ENCODE measurements at places on chromosomes 1 and 21.

DNA sequence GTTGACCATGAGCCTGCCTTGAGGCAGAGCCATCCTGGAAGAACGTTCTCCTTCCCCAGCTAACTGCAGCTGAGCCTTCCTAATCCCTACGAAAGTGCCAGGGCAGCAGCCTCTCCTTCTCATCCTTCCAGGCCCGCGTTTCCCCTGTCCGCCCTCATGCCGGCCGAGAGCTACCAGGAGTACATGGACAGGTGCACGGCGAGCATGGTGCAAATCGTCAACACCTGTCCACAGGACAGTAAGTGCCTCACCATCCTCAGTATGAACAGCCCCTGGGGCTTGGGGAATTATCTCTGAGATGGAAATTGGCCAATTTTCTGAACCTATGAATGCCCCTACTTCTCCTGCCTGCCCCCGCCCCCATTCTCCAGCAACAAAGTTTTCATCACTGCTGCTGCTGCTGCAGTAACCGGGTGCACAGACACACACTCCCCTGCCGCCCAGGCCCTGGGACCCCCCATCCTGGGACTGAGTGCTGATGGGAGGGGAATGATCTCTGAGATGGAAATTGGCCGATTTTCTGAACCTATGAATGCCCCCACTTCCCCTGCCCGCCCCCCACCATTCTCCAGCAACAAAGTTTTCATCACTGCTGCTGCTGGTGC, 39.6 kb downstream of the UBASH3A start:
- no peak for ATAC-seq

- ATAC-seq = no peak
These were observed 115.9 kb upstream of the RUNX1 start for GRCh38 chr21:35164971-35165483.

GRCh38 chr1:224670506-224670905, 54.4 kb downstream of the CNIH3 start:
- ATAC-seq = no peak

DNA sequence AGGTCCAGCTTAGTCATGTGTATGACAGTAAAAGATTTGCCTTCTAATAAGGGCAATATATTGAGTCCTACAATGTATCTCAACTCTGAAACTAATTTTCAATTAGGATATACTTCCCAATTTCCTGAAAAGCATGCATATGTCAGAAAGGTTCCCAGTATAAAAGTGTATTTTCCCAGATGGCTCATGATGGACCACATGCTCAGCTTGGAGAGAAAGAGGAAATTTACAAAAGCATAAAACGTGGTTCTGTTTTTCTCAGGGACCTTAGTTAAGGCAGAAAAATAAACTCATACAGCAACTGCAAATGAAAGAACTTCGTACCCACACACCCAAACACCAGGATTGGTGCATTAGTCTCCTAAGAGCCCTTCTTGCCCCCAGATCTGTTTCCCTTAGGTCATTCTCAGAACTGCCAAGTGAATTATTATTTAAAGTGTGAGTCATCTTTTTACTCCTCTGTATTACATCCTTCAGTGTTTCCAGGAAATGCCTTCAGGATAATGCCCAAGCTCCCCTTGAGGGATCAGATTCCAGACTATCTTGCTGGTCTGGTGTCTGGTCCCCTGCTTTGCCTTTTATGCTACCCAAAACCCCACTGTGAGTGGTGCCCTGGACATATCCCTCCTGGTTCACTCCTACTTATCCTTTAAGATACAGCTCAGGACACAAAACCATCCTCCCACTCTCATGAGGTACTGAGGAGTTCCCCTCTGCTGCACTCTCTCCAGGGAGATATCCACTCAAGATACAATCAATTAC, 57.4 kb downstream of the SSX2IP start:
- ATAC-seq = peak; percentile 30

DNA sequence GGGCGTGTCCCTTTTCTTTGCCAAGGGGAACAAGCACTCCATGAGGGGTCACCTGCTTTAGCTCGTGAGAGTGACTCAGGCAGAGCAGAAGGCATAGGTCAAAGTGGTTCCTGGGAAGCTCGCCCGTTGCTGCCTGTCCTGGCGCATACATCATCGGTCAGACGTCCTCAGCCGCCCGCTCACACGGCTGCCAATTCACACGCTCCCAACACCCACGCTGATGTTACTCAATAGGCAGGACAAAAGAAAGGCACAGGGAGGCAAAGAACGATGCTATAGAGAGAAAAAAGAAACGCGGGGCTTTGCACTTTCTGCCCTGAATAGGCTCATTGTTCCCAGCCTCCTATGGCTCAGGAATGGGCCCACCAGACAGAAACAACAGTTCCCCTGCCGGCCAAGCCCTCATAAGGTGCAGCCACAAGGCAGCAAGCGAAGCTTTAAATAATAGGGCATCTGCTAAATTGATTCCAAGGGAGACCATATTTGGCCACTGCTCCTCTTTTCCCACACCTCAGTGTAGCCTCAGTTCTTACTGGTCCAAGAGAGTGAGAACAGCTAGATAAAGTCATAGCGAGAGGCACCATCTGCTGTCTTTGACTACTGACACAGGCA, 38.7 kb downstream of the VTCN1 start:
- no peak for ATAC-seq

- no peak for ATAC-seq
These were observed 16.9 kb downstream of the SLC19A1 start for GRCh38 chr21:45525153-45525909.

- ATAC-seq = no peak
These were observed 16.2 kb downstream of the EDN2 start for GRCh38 chr1:41468122-41468762.

All from activated CD4-positive, CD25-positive, alpha-beta regulatory T cell treated with anti-CD3 and anti-CD28 coated beads, Interleukin-2, amount 50 U/mL, for 24 hours (primary cell).